ENCODE measurements at places on chromosomes 5 and 9.

DNA sequence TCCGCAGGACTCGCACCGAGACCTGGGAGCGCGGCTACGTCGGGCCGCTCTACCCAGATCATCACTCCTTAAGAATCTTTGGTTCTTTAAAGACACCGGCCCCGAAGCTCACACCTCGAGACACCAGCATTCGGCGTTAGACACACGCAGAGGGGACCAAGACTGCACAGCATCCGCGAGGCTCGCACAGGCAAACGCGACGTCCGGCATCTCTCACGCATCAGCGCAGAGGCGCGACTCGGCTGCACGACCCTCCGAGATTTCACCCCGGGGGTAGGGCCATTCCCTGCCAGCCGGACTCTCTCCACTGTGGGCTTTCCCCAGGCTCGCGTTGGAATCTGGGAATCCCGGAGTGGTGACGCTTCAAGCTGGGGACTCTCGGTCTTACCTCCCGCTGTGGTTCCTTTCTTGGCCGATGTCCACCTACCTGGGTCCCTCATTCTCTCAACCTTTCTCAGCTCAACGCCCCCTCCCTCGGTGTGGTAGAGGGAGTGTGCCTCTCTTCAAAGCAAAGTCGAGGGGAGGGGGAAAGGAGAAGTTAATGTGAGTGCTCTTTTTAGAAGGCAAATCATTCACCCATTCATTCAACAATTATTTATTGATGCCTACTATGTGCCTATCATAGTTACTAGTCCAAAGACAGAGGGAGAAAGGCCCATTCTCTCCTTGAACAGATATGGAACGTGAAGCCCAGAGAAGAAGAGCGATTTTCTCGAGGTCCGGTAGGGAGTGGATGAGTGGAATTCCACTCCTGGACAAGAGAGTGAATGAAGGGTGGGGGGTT is 1.3 kb upstream of the HAND1 start:
- DNase-seq, result no peak

GRCh38 chr5:141521244-141521781 is 32.4 kb downstream of the PCDHGC5 start:
- DNase-seq, result no peak

- DNase-seq, result no peak
These were observed 30.5 kb downstream of the TGFBR1 start for GRCh38 chr9:99135456-99135855.

- DNase-seq, result no peak
These were observed 15.2 kb downstream of the ERP44 start for GRCh38 chr9:100083448-100084127.

GRCh38 chr9:75504721-75505120 is 385.8 kb upstream of the PCSK5 start:
- DNase-seq, result no peak

DNA sequence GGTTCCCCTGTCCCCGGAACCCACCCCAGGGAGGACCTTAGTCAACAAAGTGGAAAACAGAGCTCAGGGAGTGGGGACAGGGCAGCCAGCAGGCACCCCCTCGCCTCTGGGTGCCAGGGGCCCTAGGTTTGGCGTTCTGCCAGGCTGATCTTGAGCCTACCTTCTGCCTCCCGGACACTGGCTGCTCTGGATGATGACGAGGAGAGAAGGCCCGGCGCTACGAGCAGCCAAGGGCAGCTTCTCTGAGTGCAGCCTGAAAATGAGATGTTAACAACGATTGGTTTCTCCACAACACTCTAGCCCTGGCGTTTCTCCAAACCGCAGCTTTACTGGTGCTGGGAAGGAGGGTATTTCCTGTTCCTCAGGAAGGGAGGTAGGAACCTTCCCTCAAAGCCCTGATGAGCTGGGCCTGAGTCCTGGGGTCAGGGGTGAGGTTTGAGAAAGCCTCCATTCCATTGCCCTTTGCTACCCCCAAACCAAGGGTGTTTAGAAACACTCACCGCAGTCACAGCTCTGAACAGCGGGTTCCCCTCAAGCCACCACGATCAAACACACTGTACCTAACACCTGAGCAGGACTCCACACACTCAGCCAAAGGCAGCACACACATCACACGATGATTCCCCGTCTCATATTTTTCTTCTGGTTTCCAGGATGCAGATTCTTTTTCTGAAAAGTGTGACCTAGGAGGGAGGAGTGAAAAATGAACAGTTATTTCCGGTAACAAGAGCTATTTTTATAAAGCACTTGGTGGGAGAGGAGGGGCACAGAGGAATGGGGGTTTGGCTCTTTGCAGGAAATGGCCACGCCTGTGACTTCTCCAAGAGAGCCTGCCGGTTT is at the start of gene STING1:
Gene STING1 (minus strand): TSS at position 709 of the 840 bp plus-strand sequence. CDS start 1,054 bp downstream, outside the sequence.
- no peak for DNase-seq

- no peak for DNase-seq
These were observed 2.4 kb downstream of the WDR31 start for GRCh38 chr9:113337714-113338113.

Data from stimulated activated CD4-positive, alpha-beta T cell treated with anti-CD3 and anti-CD28 coated beads, TNF-alpha, amount 100 ng/mL, for 1 hour (primary cell).